NCI-H1105 treated with DMSO at 0.1 percent for 48 hours (cell line): ENCODE measurements at places on chromosomes 13 and 19.

DNA sequence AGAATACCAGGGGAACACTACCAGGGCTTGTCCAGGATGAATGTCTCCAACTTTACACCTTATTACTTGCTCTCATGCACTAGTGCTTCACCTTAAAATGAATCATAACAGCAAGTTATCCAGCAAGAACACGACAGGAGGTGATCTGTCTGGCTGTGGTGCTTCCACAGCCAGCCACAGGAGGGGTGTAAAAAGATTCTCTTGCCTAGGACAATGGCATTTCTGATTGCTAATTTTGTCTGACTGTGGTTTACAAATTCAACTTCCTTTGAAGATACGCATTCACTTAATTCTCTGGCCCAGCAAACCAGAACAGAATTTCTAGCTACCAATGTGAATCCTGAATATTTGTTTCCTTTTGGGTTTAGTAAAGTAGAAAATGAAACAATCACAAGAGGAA is 23.1 kb upstream of the COG3 start:
- DNase-seq: no peak

DNA sequence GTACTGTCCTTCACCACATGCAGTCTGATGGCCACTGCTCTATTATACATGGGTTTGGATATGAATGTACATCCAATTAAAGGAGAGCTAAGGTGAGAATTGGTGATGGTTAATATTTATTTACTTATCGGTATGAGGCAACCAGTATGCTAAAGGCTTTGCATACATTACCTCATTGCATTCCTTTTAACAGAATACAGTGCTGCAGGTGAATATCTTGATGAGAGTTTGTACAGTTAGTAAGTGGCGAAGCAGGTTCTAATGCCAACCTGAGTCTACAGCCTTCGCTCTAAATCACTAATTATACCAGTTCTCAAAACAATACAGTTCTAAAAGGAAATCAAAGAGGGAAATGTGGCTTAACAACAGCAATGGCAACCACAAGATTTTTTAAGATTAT is 284.1 kb downstream of the ITGBL1 start:
- no peak for DNase-seq

- DNase-seq: no peak
Observed at GRCh38 chr19:7897292-7897691, 6.4 kb upstream of the MAP2K7 start.

DNA sequence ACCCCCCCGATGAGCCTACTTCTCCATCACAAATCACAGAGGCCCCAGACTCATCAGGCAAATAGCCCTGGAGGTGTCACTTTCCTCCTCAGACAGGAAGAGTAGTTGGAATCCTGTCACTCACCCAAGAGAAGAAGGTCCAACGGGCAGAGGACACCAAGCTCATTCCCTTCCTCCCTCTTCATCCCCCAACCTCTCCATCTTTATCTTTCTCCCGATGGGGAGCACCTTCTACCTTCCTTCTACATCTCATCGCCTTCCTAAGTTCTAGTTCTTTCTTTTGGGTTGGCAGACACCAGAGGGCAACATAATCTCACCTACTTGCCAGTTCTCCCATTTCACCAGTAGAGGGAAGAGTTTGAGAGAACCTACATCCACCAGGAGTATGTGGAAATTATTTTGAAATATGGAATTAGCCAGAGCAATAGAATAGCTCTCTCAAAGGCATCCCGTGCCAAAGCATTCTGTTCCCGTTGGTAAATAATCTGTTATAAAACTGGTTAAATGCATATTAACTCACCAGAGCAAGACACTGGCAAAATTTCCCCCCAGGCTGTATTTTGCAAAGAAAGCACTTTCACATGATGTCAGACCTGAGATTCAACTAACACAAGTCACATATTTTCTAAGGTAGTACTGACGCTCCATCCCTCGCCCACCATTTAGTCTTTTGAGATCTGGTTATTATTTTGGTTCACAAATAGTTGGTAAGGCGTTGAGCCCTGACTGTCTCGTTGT is 55.0 kb downstream of the ZIC5 start:
- peak; percentile 43 for DNase-seq

DNA sequence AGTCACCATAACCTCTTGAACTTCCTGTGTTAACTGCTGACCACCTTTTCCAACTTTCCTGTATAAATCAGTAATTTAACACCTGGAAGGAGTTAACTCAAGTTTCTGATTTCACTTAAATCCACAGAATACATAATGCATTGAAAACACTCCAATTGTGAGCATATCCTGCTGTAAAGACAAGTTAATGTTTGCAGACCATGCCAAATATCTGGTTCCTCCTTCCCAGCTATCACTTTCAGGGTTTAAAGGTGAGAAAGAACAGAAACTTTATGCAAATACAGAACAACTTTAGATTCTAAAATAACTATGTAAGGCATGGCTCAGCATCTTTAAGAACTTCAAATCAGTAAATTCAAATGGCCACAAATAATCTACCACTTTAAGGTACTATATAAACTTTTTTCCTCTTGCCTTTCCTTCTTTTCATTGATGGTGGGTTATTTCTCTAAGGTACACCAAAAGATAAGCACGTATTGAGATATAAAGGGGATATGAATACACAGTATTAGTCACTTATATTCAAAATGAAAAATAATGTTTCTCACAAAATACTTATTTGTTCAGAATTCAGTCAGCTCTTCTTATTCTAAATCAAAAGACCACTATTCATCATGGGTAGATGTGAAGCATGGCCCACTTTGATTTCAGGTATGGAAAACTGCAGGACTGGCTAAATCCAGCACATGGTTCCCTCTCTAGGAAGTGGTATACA is 6.6 kb upstream of the TPTE2 start:
- DNase-seq: no peak

GRCh38 chr19:52535771-52536447 is 8.4 kb downstream of the ZNF808 start:
- DNase-seq: no peak

- DNase-seq: peak; percentile 91
Observed at GRCh38 chr19:29040951-29041350, 172.0 kb downstream of the UQCRFS1 start.

DNA sequence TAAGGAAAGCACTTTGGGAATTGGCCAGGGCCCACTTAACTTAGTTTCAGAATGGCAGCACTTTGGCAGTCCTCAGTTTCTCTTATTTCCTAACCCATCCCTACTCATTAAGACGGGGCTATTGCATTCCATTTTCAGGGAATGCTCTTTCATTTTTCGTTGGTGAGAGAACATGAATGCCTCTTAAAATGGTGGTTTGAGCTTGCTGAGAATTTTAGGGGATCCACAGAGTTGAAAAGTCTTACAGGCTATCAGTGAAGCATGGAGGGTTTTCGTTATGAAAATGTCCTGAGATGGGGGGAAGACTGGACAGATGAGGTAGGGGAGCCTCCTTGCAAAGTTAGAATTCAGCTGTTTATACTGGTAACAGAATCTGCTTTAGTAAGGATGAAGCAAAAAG is 71.4 kb downstream of the LRCH1 start:
- DNase-seq: no peak

DNA sequence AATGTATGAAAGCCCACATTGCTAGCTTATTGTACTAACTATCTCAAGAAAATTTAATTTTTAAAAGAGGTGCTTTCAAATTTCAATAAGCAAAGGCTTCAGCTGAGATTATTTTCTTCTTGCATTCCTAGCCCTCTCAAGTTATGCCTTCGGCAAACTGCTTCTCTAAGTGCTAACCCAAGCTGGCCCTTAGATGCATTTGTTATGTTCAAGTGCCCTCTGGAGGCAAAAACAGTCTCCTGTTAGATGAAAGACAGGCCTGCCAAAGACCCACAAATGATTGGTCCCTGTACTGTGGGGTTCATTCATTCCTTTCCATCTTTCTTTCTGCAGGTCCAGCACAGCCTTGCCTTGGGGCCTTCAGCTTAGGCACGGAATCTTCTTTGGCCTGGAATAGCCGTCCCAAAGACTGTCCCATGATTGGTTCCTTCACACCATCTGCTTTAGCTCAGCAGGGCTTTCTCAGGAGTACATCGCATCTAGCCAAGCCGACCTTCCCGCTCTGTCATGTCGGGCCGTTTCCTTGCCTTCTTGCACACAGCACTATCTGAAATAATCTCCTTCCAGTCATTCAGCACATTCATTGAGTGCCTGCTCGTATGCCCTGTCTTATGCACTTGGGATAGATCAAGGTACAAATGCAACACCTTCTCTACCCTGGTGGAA is 26.4 kb upstream of the TPTE2 start:
- DNase-seq: peak; percentile 16

DNA sequence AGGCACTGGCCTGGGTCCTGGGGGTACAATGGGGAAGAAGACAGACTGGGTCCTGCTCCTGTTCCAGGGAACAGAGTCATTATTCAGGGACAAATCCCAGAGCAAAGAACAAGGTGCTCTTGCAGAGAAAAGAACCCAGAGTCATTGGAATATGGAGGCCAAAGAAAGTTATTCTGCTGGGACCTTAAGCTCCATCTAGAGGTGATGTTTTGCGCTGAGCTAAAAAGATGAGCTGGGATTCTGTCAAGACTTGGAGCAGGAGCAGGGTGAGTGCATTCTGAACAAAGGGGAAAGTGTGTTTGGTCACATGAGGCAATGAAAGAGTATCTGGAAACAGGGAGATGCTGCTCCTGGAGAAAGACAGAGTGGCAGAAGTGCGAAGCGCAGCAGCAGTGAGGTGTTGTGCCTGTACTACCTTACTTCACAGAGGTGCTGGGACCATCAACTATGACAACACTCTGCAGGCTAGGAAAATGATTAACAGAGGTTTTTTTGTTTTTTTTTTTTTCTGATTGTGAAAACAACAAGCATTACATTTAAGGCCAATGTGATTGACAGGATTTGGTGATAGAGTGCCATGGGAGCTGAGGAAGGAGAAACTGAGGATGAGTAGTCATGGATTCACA is 95.3 kb upstream of the TNFSF11 start:
- DNase-seq: no peak

DNA sequence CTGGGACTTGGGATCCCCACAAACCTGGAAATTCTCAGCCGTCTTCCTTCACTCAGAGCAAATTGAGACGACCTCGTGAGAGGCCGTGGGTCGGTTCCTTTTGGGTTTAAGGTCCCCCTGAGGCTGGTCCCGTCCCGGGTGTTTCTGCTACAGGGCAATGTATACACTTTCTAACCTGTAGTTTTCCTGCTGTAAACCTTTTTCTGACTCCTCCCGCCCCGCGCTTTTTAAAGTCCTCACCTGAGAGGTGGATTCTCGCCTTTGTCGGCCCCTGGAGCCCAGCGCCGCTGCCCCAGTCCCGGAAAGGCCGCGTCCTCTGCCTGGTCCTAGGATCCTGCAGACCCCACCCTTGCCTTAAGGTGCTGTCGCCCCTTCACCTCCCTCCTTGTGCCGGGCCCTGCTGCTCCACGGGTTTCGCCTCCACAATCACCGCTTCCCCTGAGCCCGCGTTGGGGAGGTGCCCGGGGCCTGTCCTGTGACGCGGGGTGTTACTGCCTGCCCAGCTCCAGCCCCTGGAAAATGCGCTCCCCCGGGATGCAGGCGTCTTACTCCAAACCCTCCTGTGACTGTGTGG is 391 bp downstream of the ZNF761 start:
- no peak for DNase-seq

GRCh38 chr13:46172531-46172991 is 9.4 kb downstream of the LCP1 start:
- DNase-seq: no peak

DNA sequence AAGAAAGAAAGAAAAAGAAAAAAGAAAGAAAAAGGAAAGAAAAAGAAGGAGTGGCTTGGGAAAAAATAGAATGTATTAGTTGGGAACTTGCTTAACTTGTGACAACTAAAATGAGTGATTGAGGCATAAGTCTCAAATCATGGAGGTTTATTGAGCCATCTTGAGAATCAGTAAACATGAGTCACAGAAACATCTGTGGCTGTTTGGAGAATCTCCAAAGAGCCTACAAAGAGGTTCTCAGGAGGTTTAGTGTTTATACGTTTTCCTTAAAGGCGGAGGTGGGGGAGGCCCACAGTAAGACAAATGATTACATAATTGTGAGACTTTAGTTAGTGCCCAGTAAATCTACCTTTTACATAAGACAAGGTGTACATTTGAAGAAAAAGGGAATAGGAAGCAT is 38.6 kb downstream of the WDR87 start:
- no peak for DNase-seq

- DNase-seq: no peak
Observed at GRCh38 chr13:27016875-27017274, 154.7 kb downstream of the USP12 start.

GRCh38 chr19:4870025-4870700 is 2.7 kb upstream of the PLIN3 start:
- no peak for DNase-seq

GRCh38 chr13:44833626-44834025 is 155.6 kb downstream of the NUFIP1 start:
- DNase-seq: no peak

GRCh38 chr13:30148786-30149185 is 158.6 kb downstream of the KATNAL1 start:
- DNase-seq: no peak

GRCh38 chr19:49847731-49848696 is 2.9 kb upstream of the PTOV1 start:
- no peak for DNase-seq

GRCh38 chr19:37951816-37952210 is 44.8 kb downstream of the SIPA1L3 start:
- no peak for DNase-seq

- no peak for DNase-seq
Observed at GRCh38 chr13:112014857-112015256, 52.1 kb upstream of the SOX1 start.

GRCh38 chr19:30235946-30236345 is 136.2 kb upstream of the ZNF536 start:
- no peak for DNase-seq

DNA sequence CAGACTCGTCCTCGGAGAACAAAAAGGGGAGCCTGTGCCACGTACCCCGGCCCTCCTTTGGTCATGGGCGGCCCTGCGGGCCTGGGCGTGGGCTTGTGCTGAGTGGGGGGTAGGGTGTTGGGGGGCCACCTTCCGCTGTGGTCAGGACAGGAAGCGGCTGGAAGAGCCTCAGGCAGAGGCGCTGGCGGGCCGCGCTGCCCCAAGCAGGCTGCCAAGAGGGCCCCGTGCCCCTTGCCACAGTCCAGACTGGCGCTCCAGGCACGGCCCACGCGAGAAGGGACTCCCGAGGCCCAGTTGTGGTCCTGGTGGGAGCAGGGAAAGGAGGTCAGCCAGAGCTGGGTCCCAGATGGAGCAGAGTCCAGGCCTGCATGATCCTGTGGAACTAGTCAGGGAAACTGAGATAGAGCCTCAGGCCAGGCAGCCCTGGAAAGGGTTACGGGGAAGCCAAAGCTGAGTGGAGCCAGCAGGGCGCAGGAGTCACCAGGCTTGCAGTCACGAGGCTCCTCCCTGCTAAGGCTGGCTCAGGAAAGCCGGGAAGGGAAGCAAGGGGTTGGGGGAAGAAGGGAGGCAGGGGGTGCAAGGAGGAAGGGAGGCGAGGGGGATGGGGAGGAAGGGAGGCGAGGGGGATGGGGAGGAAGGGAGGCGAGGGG is 135.0 kb downstream of the CRYL1 start:
- no peak for DNase-seq

GRCh38 chr13:40153516-40153915 is 498.1 kb downstream of the COG6 start:
- DNase-seq: no peak

- DNase-seq: no peak
Observed at GRCh38 chr13:99231721-99232120, 26.5 kb downstream of the GPR18 start.

GRCh38 chr13:49620170-49620621 is 8.1 kb upstream of the ARL11 start:
- no peak for DNase-seq

GRCh38 chr19:45682117-45682516 is 9.6 kb downstream of the SNRPD2 start:
- DNase-seq: no peak

- DNase-seq: no peak
Observed at GRCh38 chr19:55820037-55820436, 11.8 kb downstream of the NLRP11 start.
